ENCODE measurements at places on chromosomes 4 and X.

DNA sequence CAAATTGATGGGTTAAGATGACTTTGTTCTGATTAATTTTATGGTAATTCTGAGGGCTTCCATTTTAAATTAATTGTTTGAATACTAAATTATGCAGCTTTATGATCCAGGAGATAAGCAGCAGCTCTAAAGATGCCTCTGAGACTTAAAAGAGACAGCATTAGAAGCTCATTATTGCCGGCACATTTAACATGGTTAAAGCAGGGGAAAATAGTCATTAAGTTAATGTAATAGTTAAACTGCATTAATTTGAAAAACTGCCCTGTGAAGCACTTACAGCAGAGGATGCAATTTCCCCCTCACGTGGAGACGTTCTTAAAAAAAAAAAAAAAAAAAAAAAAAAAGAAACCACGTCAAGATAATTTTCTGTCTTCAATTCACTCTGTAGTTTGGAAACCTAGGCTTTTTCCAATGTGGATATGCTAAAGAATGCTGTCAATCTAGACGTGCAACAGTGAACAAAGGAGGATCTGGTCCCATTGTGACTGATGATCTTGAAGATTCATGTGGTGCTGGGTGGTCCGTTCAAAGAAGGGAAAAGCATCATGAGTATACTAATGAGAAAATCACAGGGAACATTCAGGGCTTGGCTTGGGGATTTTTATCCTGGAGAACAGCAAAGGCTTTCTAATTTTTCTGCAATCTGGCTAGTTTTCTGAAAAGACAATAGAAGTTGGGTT is 440.6 kb upstream of the HS3ST1 start:
- no peak for DNase-seq

- no peak for DNase-seq
These were observed 47.7 kb upstream of the GATB start for GRCh38 chr4:151808542-151808941.

DNA sequence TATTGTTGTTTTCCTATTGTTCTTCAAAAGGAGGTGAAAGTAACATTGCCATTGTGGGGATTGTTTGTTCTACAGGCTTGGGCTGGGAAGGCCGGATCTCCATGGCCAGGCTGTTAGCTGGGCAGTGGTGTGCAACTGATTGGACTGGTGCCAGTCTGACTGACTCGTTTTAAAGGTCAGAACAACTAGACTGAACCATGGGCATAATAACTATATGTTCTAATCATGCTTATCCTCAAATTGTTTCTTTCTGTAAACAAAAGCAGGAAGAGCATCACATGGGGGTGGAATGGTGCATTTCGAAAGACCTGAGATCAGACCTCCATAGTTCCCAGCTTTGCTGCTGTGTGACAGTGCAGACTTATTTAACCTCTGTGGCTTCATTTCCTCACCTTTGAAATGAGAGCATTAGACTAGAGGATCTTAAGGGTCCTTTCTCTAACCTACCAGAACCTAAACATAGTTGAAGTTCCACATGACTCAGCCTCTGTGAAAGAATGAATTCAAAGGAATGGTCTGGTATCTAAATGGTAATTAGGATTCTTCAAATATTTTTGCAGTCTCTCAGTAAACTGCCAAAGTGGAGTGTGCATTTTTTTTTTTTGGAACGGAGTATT is 66.7 kb upstream of the PGRMC2 start:
- no peak for DNase-seq

DNA sequence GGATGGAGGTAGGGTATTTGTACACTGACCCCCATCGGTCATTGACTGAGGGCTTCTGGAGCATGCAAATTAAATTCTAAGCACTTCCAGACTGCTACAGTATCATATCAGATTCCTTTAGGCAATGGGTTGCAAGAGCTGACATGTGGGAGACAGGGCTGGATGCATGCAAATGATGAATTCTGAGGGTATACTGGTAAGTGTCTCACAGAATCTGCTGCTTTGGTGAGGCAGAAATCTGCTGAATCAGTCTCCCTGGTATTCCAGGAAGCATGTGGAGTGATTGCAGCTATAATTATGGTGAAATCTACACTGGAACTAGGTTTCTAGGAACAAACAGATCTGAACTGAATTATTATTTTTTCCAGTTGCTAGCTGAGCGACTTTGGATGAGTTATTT is 684.9 kb upstream of the MAGEB2 start:
- DNase-seq: no peak

DNA sequence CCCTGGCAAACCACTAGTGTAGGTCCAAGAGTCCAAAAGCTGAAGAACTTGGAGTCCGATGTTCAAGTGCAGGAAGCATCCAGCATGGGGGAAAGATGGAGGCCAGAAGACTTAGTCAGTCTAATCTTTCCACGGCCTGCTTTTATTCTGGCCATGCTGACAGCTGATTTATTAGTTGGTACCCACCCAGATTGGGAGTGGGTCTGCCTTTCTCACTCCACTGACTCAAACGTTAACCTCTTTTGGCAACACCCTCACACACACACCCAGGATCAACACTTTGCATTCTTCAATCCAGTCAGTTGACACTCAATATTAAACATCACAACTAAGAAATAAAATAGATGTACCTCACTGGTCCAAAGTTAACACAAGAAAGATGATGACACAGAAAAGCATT is 134.8 kb upstream of the GABRA2 start:
- DNase-seq: no peak

GRCh38 chrX:107738768-107739167 is 36.8 kb downstream of the TSC22D3 start:
- no peak for DNase-seq

GRCh38 chr4:100548200-100548560 is 30.4 kb upstream of the EMCN start:
- DNase-seq: no peak

GRCh38 chr4:185426960-185427688 is 1.4 kb upstream of the UFSP2 start:
- DNase-seq: no peak

DNA sequence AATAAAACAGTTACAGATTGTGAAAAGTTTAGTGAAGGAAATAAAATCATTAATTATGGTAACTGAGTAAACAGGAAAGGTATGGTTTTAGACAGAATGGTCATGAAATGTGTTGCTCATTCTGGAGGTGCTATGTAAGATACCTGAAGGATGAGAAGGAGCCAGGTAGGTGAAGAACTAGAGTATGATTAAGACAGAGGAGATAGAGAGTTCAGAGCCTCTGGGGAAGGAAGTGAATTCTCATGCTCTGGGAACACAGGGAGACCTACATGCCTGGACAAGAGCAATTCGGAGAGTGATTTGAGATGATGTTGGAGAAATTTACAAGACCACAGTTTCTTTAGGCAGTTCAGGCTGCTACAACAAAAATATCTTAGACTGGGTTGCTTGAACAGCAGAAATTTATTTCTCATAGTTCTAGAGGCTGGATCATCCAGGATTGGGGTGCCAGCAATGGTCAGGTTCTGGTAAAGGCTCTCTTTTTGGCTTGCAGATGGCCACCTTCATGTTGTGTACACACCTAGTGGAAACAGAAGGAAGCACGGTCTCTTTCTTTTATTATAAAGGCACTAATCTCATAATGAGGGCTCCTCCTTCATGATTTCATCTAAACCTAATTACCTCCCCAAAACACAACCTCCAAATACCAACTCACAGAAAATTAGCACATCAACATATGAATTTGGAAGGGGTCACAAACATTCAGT is 1416.1 kb downstream of the PCDH7 start:
- no peak for DNase-seq

DNA sequence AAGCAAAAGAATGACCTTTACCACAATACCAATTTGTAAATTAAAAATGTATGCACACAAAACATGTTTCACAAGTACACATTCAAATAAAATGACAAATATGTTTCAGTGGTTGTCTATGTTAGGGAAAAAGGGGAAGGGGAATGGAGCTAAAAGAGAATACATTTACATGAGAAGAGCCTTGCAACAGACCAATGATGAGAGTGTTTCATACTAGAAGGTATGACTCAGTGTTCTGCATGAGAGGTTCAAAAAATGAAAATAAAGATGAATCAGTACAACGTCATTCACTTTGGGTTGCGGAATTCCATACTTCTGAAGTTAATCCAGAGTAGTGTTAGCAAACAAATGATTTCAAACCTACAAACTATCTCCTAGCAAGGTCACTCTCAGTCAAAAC is 51.7 kb downstream of the RPGR start:
- no peak for DNase-seq

DNA sequence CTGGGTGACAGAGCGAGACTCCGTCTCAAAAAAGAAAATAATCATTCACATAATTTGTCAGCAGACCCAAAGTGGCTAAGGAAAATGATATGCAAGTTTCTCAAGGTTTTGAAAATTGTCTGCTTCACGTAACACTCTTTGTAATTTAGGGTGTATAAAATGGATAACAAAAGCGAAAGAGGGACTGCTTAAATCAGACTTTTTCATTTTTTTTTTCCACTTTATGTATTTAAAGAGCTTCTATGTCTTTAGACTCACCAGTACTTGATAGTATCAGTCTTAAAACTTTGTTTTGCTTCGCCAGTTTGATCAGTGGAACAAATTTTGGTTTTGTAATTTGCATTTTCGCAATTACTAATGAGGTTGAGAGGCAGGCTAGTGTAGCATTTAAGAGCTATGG is 34.6 kb downstream of the USP9X start:
- peak; percentile 40 for DNase-seq

- no peak for DNase-seq
These were observed 8.1 kb downstream of the ACSL1 start for GRCh38 chr4:184817494-184818215.

GRCh38 chr4:138164208-138164607 is 77.9 kb downstream of the SLC7A11 start:
- no peak for DNase-seq

GRCh38 chr4:26308568-26308967 is 12.2 kb upstream of the RBPJ start:
- DNase-seq: peak; percentile 61

GRCh38 chr4:139163806-139164206 is 13.2 kb downstream of the ELF2 start:
- DNase-seq: no peak

GRCh38 chr4:185779517-185779916 is 32.5 kb downstream of the SORBS2 start:
- no peak for DNase-seq

DNA sequence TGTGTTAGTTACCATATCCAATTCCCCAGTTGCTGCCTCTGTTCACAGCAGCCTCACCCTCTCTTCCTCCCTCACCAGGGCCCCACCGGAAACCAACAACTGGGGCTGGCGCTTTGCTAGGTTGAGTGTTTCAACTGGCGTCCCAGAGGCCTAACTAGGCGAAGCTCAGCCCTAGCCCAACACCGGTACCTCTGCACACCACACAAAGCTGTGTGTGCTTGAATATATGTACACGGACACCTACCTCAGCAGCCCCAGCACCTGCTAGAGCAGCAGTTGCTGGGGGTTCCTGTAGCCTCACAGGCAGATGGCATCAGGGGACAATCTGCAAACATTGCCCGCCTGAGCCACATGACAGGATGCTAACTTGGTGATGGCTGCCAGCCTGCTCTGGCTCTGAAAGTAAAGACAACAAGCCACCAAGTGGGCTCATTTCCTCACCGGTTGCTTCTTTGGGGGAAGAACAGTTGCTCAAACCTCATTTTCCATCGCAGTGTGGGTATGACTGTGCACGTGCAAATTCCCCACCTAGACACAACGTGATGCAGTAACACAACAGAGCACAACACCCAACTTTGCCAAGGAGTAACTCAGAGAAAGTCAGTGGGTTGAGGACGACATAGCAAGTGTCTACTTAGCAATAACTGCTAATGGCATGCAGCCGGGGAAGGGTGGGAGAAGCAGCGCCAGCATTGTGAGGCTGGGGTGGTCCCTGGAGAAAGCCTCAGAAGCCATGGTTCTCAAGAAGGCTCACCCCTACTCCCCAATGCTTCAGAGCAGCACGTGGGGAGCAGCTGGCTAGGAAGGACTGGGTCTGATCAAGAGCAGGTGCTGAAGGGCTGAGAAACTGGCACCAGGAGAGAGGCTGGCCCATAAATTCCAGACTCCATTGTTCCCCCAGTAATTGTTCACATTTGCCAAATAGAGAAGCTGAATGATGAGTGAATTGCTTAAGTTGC is 139.5 kb downstream of the SH3KBP1 start:
- peak; percentile 89 for DNase-seq

DNA sequence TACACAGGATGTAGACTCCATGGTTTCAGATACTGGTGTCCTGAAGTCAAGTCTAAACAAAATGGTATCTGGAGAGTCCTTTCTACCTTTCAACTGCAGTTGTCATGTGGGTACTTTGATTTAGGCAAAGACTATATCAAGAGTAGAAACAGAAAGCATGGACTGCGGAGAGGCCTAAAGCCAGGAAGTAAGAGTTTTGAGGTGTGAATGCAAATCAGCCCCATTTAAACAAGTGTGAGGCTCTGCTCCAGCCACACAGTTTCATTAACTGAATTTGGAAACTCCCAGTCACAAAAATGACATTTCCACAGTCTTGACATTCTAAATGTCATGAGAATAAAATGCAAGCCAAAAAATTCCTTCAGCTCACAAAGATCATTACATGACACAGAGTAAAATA is 87.2 kb upstream of the MCF2 start:
- DNase-seq: peak; percentile 42

DNA sequence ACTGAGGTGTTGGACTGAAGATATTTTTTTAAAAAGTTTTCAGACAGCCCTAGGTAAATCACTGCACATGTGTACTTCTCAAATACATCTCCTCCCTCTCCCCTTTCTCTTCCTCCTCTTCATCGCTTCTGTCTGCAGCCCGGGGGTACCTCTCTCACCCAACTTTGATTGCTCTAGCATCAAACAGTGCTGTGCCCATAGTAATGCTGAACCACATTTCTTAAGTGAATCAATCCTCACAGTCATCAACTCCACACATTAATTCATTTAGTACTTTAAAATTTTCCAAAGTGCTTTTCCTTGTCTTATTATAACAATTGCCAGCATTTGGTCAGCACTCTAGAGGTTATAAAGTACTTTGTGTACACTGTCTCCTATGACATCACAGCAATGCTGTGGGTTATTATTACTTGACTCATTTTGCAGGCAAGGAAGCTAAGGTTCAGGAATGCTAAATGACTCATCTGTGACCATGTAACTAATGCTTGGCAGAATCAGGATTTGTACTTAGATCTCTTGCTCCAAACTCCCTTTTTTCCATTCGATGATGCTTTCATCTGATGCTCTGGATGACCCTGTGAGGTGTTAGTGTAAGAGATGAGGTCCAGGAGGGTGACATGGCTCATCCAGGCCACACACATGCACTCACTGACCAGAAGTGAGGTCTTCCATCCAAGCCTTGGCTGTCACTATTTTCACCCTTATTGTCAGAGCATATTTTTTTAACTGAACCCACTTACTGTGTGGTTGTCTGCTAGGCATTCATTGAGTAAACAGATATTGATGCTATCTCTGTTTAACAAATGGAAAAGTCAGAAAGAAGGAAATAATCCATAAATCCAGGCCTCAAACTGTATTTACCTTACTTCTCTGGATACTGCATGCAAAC is 58.8 kb downstream of the RHOH start:
- DNase-seq: peak; percentile 69

- peak; percentile 6 for DNase-seq
These were observed 38.0 kb downstream of the GPM6B start for GRCh38 chrX:13778916-13779315.

- peak; percentile 60 for DNase-seq
These were observed 28.1 kb upstream of the HPRT1 start for GRCh38 chrX:134431894-134432293.
